ENCODE measurements at places on chromosomes 7 and 10.

- DNase-seq: no peak
Observed at GRCh38 chr10:84991301-84991700, 662.9 kb downstream of the CCSER2 start.

DNA sequence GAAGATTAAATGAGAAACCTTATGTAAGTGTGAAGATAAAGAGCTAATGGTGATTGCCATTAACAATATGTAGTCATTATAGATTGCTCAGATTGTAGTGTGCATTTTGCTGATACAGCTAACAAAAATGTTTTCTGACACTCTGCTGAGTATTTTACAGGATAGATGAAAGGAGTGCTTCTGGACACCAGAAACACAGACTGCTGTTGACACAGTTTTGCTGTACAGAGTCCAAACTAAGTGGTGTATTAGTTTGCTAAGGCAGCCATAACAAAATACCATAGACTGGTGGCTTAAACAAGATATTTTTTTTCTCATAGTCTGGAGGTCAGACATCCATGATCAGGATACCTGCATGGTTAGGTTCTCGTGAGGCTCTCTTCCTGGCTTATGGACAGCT lies 2.2 kb downstream of the SMC3 start:
- DNase-seq: no peak

DNA sequence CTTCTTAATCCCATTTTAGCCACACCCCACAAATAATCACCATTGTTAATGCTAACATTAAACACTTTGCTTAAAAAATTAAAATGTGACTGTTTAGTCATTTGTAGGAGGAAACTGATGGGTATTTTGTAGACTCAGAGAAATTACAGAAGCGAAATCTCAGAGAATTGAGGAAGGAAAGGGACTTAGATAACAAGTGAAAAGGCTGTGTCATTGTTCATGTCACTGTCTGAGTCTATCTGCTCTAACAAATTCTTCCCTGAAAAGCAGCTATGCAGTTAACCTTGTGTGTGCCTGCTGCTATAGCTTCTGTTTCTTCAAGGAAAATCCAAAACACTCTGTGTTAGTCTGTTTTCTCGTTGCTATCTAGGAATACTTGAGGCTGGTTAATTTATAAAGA lies 40.9 kb upstream of the PLXDC2 start:
- no peak for DNase-seq

DNA sequence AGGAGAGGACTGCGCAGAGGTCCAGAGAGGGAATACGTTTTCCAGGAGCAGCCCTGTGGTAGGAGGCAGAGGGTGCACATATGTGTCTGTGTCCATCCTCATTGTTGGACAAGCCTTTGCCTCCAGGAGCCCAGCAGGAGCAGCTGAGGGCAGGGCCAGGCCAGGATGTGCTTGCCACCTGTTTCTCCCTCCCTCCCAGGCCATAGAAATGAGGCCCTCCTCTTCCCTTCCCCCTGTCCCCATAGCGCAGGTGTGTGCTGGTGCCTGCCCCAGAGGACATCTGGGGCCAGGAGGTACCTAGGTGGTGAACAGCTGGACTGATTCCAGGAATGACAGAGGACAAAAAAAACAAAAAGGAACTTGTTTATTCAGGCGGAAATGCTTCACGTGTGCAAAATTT lies 10.5 kb upstream of the CXCL12 start:
- DNase-seq: no peak

- peak; percentile 39 for DNase-seq
Observed at GRCh38 chr7:33554576-33554975, 350.8 kb upstream of the BMPER start.

- no peak for DNase-seq
Observed at GRCh38 chr7:152588350-152588749, 87.6 kb downstream of the XRCC2 start.

GRCh38 chr10:105159268-105159667 lies 518.2 kb downstream of the SORCS3 start:
- DNase-seq: no peak

DNA sequence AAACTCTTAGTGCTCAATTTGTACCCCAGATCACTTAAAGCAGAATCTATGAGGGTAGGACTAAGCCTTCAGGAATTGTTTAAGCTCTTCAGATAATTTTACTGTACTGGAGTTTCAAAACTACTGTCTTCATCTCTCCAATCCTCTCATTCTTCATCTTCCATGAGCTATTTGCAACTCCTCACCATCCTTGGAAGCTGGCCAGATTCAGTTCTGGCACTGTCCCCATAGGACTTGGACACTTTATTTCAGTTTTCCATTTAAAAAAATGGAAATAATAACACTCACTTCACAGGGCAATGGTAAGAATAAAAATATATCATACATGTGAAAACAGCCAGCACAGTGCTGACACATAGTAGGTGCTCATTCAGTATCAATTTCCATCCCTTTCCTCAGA lies 74.6 kb downstream of the PPP1R17 start:
- DNase-seq: no peak

GRCh38 chr10:93468461-93469213 lies 13.5 kb downstream of the MYOF start:
- DNase-seq: peak; percentile 75

DNA sequence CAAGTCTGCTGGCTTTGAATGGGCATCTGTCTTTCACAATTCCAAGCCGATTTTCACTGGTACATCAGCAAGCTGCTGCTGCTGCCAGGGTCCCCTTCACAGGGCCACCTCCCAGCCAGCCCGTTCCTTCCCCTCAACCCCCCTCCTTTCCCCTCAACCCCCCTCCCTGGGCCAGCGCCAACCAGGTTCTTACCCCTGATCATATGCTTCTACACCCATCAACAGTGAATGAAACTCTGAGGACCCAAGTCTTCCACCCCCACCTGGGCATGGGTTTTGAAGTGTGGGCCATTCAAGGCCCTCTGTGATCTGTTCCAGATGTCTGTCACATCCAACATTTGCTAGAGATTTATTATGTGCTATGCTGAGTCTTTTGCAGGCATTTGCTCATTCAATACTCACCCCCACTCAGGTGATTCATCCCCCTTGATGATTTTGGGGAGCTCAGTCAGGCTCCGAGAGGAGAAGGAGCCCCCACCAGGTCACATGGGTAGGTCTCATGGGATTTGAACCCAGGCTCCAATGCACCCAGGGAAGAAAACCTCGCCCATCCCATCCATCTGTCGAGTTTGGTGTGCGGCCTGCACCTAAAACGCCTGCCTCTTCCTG lies 52.7 kb upstream of the FOXK1 start:
- DNase-seq: no peak

GRCh38 chr7:107949443-107949935 lies 53.5 kb downstream of the LAMB1 start:
- DNase-seq: no peak

- DNase-seq: no peak
Observed at GRCh38 chr10:124450012-124450782, at the start of gene NKX1-2. NKX1-2 (minus strand) TSS chr10:124450035; CDS start chr10:124449943, 92 bp downstream.
